Activated CD8-positive, alpha-beta memory T cell treated with anti-CD3 and anti-CD28 coated beads, Interleukin-2, amount 50 U/mL, for 4 hours (primary cell): ENCODE measurements at places on chromosomes 13 and 19.

GRCh38 chr19:29275266-29275665, 62.3 kb upstream of the UQCRFS1 start:
- no peak for DNase-seq

DNA sequence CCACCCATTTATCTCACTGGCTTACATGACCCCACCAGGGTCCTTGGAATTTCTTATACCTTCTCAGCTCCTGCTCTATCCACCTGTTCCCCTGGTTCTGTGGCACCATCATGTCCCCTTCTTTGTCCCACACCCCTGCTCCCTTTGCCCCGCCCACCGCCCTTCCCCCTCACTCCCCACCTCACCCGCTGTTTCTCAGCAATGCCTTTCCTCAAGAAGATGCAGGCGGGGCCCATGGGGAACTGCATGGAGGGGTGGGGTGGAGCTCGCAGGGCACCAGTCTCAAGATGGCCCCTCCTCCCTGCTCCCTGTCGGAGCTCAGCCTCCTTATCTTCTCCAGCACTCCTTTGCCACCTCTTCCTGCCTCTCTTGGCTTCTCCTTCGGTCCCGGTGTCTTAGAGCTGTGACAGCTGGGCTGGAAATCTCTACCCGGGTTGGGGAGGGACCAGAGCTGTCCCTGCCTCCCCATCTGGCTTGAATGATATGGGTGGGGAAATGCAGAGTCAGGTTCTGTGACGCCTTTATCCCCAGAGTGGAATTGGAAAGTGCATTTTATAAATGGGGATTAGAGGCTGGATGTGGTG, at the start of gene CABP5:
Gene CABP5 (minus strand): TSS at position 405 of the 584 bp plus-strand sequence. CDS start 157 bp downstream, at position 248.
- DNase-seq, result no peak

DNA sequence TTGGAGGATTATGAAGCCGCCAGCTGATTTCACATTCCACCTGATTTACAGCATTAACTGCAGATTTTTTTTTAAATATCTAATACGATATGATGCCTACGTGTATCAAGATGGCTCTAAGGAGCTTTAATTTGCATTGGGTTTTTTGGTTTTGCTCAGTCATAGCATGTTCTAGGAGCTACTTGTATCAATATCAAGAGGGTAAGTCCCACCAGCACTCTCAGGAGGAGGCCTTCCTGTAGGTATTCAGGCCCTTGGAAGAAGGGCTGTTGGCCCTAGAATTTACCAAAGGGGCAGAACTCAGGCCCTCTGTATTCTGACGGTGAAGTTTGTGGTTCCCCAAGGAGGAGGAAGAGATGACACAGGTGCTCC, 97.2 kb upstream of the IPO5 start:
- DNase-seq, result no peak

DNA sequence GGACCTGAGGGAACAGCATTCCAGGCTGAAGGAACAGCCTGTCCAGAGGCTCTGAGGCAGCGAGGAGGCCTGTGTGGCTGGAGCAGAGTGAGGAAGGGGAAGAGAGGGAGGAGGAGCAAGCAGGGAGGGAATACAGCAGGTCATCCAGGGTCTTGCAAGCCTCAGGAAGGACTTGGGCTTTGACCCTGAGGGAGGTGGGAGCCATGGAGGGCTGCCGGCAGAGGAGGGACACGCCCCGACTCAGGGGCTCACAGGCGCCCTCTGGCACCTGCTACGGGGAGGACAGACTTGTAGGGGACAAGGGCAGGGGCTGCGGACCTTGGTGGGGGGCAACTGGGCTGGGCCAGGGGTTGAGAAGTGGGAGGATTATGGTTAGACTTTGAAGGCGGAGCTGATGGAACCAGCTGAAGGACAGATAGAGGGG, 4.7 kb downstream of the TINCR start:
- no peak for DNase-seq

- DNase-seq, result no peak
Observed at GRCh38 chr13:23868521-23868920, 20.7 kb downstream of the MIPEP start.

GRCh38 chr19:29685326-29685725, 20.1 kb downstream of the PLEKHF1 start:
- DNase-seq, result no peak

DNA sequence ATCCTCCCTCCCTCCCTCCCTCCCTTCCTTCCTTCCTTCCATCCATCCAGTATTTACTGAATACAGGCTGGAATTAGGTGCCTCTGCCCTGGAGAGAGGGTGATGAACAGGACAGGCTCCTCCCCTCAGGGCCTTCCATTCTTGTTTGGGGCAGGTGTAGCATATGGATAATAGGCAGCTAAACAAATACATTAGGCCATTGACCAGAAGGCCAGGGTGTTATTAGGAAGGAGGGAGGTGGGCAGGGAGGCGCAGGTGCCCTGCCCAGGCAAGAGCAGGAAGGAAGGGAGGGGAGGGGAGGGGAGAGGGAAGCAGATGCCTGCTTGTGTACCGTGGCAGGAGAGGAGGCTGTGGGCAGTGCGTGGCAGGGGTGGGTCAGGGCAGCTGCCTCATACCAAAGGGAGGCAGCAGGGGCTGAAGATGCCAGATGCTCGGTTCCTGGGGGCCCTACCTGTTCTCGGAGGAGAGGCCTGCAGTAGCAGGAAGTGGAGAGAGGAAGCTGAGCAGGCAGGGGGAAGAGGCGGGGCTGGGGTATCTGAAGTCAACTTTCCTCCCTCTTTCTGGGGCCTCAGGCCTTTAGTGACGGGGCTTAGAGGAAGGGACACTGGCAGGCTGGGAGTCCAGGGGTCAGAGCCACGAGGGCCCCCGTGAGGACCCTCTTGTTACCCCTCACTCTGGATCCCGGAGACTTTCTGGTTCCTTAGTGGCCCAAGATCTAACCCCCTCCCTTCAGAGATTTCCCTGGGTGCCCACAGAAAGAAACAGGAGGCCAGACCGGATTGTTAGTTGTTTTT, at the start of gene RINL:
Gene RINL (minus strand): TSS at position 495 of the 794 bp plus-strand sequence. CDS start 1,533 bp downstream, outside the sequence.
- DNase-seq, result peak; percentile 66
